Stimulated activated CD8-positive, alpha-beta memory T cell treated with anti-CD3 and anti-CD28 coated beads, Interleukin-15, amount 100 ng/mL, for 24 hours (primary cell): ENCODE measurements at places on chromosomes 2 and 18.

GRCh38 chr2:160371251-160372009 lies 122.2 kb downstream of the RBMS1 start:
- DNase-seq, result no peak

DNA sequence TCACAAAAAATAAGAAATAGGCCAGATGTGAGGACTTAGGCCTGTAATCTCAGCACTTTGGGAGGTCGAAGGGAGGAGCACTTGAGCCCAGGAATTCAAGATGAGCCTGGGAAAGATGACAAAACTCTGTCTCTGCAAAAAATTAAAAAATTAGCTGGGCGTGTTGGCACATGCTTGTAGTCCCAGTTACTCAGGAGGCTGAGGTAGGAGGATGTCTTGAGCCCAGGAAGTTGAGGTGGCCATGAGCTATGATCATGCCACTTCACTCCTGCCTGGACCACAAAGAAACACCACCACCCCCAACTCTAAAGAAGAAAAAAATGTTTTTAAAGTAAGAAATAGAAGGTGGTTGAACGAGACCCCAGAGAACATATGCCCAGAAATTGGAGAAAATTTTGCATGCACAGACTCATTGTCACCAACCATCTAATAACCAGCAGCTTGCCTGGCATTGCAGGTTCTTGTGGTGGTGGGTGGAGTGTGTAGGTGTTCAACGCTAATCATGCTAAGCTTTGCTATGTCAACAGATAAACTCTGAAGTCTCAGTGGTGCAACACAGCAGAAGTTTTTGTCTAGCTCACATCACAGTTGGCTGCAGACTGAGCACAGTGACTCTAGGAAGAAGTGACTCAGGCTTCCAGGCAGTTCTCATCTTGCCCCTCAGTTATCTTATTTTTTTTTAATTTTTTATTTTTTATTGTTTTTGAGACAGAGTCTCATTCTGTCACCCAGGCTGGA lies 18.6 kb downstream of the ARL4C start:
- DNase-seq, result no peak

GRCh38 chr2:199811346-199811745 lies 39.6 kb downstream of the FTCDNL1 start:
- DNase-seq, result no peak

DNA sequence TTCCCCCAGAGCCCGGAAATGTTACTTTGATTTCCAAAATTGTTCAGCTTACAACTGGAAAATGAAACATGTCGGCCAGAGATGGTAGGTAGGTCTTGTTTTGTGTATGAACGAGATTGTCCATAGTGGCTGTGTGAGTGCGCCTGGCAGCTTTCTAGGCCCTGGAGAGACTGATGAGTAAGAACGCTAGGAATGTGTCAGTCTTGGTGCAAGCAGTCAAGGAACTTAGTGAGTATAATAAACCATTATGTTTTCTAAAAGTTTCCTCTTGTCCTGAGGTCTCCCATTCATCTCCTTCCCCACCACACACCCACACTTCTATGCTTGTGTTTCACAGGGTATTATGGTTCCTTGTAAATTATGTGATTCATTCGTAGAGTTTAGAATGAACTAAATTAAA lies 234.2 kb downstream of the CDH2 start:
- DNase-seq, result no peak

- no peak for DNase-seq
These were observed 4.9 kb downstream of the PDCD1 start for GRCh38 chr2:241853651-241854341.

DNA sequence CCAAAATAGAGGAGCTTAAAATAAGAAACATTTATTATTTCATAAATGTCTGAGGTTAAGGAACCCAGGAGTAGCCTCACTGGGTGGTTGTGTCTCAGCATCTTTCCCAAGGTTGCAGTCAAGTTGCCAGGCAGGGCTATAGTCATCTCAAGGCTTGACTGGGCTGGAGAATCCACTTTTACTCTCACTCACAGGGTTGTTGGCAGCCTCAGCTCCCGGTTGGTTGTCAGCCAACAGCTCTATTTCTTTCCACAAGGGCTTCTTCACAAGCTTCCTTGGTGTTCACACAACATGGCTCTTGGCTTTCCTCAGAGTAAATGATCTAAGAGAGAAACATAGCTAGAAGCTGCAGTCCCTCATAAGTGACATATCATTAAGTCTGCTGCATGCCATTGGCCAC lies 55.6 kb upstream of the TEX51 start:
- DNase-seq, result no peak

- DNase-seq, result no peak
These were observed 111.5 kb downstream of the MBD5 start for GRCh38 chr2:148132412-148132811.

DNA sequence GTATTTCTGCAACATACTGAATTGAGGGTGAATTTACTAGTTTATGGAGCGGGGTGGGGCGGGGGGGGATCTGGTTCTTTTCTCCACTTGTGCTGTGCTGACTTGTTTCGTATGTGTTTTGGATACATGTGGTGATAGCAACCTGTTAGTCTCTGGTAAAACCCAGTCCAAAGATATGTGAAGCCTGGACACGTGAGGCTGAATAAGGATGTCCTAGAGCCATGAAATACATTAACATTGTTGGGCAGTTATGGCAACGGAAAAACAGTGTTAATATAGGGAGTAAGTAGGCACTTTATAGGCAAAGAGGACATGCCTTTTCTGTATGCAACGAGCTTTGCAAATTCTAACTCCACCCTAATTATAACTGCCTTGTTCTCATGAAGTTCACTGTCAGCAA lies 42.1 kb upstream of the NEMP2 start:
- DNase-seq, result no peak

DNA sequence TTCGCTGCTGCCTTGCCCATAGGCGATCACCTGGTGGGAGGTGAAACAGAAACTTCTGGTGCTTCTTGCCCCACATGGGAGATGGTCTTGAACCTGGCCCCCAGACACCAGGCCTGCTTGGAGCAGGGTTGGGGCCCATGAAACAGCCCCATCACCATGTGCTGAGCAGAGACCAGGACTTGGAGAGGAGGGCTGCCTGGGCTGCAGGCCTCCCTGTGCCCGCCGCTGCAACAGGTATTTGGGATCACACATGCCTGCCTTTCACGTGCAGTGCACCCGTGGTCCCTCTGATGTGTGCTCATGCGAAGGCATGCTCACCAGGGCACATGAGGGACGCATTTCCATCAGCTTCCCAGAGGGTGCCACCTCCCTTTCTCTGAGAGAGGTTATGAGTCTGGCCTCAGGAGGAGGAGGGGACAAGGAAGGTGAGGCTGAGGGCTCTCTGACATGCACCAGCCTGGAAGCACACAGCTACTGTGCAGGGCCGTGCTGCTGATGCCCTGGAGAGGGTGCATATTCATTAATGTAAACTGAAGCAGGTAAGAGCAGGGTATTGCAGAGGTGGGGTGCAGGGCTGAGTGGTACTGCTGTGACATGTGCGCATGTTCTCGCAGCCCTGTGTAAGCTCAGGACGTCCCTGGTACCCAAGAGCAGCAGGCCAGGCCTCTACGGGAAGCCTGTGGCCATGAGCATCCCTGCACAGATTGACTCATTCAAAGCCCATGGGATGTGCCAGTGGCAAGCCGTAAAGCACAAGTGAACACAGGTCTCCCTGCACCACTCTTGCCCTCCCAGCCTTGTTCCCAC lies 4.2 kb upstream of the OXER1 start:
- no peak for DNase-seq

- DNase-seq, result no peak
These were observed 557.1 kb upstream of the CHAC2 start for GRCh38 chr2:53210538-53210937.

- DNase-seq, result no peak
These were observed 71.6 kb downstream of the KCTD18 start for GRCh38 chr2:200438251-200438650.

- DNase-seq, result no peak
These were observed 54.2 kb upstream of the ID2 start for GRCh38 chr2:8627692-8628085.

DNA sequence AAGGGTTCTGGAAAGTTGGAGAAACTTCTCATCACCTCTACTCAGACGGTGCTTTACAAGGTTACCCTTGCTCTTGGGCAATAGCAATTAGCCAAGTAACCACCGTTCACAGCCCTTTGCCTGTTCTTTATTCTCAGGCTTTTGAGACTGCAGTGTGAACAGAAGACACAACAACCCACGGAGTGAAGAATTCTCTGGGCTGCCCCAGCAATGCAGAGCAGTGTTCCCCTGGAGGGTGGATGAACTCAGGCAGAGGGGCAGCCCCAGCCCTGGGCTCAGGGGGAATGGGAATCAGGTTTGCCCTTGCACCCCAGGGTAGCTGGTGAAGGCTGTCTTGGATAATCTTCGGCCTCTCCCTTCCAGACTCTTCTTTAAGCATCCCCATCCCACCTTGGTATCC lies 69.1 kb downstream of the MCFD2 start:
- DNase-seq, result no peak

DNA sequence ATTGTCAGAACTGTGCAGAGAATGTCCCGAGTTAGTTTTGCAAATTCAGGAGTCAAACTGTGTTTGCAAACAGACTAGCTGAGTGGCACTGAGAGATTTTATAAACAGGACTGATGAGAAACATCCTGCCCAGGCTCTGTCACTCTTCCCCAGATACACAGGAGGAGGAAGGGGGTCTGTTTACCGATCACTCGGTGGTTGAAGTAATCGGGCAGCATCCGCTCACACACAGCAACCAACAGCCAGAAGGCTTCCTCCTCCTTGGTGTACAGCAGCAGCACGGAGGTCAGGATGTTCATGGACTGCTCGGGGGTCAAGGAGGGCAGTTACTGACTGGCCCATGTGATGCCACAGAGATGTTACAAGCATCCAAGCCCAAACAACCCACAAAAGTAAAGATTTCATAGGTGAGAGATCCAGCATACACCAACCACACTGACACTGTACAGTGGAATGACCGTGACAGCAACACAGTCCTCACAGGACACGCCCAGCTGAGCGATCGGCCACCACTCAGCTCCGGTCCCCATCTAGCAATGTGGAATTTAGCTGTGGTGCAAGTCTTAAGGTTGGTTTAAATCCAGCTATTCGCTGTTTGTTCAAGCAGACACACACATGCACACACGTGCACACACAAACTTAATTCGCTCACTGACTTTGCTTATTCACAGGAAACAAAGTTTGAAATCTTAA lies 30.1 kb downstream of the RPL31 start:
- no peak for DNase-seq

GRCh38 chr2:157349949-157350515 lies 24.4 kb upstream of the ERMN start:
- DNase-seq, result no peak

GRCh38 chr2:147037048-147037447 lies 807.8 kb upstream of the ACVR2A start:
- DNase-seq, result no peak

DNA sequence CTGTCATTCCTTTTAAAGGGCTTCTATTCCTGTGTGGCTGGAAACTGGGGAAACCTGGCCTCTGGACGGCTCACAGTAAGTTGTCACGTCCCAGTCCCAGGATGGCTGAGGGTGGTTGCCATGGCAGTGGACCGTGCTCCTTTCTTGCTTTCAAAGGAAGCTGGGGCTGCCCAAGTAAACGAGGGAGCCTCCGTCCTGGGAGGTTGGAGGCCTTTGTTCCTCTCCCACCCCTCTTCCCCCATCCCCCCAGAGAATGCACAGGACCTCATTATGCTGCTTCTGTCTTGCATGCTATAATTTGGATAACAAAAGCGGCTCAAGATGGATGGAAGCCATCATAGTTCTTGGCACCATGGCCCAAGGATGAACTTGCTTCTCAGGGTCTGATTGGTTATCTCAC lies 325.5 kb upstream of the HS6ST1 start:
- no peak for DNase-seq

- no peak for DNase-seq
These were observed 65.1 kb upstream of the DAPL1 start for GRCh38 chr2:158729873-158730620.

DNA sequence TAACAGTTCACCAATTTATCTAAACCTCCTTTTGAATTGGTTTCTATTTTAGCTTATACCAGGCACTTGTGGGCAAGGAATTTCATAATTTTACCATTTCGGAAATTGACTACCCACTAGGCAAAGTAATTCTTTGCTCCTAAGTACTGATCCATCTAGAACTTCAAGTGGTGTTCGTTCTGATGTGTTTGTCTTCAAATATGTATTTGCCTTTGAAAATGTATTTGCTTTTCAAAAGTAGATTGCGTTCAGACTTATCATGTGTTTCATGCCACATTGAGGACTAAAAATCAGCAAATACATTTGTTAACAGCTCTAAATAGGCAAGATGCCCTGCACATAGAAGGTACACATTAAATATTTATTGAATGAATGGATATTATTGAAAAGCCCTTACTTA lies 26.7 kb downstream of the IFIH1 start:
- no peak for DNase-seq

GRCh38 chr2:203909261-203909967 lies 27.1 kb upstream of the ICOS start:
- DNase-seq, result no peak

DNA sequence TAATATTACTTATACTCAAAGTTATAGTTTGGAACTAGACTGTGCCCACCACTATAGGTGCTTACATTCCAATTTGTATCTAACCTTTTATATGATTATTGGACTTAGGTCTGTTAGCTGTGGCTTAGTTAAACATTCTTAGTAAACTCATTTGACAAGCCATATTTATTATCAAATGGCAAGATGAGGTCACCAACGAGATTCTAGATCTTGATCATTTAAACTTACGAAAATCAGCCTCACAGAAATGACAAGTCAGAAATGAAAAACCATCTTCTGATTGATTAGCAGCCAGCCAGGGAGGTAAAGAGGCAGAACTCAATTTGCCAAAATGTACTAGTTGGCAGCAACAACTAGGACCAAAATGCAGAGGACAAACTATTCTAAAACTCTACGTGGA lies 100.4 kb upstream of the STK17B start:
- no peak for DNase-seq

DNA sequence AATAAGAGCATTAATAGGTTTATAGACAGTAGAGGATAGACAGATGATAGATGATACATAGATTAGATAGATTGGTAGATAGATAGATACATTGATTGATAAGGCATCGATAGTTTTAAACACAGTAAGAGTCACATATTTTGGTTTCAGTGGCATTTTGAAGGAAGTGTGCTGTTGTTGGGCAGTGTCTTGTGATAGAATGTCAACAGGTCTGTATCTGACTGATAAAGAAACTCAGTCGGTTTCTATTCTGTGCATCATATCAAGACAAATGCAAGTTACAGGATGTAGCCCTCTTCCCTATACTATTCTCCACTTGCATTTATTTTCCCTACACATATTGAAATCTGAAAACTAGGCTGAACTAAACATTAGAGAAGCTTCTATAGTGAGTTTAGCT lies 1229.0 kb upstream of the ZEB2 start:
- no peak for DNase-seq

DNA sequence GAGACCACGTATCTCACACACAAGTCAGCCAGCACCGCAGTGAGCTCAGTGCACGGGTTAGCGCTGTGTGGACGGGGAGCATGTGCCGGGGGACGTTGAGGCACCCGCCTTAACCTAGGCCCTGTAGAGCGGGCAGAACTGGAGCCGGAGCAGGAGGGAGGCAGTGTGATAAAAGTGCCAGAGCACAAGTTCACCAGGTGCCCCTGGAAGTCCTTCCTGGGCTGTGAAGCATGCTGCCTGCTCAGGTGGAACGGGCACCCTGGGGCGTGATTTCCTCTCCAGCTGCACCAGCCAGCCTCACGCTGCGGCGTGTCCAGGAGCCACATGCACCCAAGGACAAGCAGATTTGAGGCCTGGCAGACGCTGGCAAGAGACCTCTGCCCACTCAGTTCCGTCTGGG lies 50.3 kb downstream of the ITGB1BP1 start:
- no peak for DNase-seq

- no peak for DNase-seq
These were observed 34.7 kb upstream of the MAP2 start for GRCh38 chr2:209389171-209389618.

GRCh38 chr2:45450634-45451033 lies 160.4 kb downstream of the SRBD1 start:
- DNase-seq, result no peak
